Stimulated activated CD8-positive, alpha-beta memory T cell treated with anti-CD3 and anti-CD28 coated beads, Interleukin-4, amount 100 ng/mL, for 1 hour (primary cell): ENCODE measurements at places on chromosomes 1 and 21.

DNA sequence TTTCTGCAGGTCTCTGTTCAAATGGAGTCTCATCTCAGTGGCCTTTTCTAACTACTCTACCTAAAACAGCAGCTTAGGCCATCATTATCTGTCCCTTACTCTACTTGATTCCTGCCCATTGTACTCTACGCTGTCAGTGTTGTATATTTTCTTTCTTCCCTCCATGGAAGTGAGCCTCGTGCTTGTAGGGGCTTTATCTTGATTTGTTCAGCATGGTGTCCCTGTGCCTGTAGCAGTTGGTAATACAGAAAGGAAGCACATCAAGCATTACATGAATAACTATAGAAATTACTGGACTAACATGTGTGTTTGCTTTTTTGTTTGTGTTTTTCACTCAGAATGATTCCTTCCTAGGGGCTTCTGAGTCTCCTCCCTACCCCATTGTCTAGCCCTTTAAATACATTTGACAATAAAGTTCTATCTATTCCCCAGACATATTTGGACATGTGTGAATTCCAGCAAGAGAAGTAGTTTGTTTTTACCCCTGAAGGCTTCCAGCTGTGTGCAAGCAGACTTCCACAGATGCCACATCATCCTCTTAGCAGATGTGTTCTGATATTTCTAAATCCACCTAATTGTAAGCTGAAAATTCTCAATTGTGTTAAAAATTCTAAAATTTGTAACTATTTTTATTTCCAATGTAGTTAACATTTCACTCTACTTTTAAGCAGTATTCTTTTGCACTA is 40.3 kb downstream of the PRMT2 start:
- no peak for DNase-seq

DNA sequence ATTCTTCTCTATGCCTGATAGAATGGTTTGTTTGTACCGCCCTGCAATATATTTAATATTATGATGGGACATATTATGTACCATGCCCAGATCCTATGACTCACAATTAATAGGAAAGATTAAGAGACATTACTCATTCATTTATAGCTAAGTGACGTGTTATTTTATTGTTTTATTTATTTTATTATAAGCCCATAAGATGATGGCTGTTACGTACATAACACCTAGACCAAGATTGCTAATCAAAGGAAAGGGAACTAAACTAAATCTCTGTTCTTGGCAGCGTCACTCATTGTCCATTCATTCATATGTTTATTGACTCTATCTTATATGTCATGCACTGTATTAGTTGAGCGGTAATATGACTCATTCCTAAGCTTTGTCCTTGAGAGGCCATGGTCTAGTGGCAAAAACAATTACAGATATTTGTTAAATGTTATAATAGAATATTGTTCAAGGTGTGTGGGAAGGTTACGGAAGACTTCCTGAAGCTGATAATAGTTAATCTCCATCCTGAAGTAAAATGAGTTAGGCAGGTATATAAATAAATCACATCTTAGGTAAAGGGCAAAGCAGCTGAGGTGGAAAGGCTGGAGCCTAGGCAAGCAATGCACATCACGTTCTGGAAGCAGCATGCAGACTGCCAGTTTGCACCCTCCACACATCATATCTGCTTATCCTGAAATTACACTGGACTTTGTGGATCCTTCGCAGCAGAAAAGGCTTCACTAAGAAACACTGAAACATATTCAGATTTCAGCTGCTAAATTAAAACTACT is 16.6 kb upstream of the CD55 start:
- no peak for DNase-seq

DNA sequence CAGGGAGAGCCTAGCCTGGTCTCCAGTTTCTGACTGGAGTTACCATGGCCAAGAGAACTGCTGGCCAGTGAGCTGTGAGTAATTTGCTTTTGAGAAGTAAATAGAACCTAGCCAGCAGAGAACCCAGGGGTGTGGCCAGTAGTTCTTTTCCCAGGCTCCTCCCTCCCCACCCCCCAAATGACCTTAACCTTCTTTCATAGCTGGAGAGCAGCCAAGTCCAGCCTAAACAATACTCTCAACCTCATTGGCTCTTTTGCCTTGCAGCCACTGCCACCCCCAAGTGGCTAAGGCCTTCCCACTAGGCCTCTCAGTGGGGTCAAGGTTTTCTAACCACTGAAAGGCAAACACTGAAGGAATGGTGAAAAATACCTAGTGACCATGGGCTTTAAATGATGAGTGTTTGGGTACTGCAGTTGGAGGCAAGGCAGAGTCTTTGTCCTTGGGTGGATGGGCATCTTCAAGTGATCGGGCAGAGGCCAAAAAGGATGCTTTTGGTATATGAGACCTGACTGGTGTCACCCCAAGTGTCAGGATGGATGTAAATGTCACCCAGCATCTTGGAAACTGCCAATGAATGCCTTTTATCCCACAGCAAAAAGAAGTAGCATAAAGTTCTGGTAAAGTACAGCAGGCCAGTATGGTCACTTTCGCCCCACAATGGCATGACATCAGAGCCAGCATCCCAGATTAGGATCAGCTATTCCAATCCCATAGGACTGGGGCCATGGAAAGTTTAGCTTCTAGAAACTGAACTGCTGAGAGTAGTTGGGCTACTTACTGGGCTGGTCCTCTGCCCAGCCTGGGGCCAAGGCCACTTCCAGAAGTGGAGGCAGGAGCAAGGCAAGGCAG is 3.5 kb upstream of the PIGV start:
- no peak for DNase-seq

DNA sequence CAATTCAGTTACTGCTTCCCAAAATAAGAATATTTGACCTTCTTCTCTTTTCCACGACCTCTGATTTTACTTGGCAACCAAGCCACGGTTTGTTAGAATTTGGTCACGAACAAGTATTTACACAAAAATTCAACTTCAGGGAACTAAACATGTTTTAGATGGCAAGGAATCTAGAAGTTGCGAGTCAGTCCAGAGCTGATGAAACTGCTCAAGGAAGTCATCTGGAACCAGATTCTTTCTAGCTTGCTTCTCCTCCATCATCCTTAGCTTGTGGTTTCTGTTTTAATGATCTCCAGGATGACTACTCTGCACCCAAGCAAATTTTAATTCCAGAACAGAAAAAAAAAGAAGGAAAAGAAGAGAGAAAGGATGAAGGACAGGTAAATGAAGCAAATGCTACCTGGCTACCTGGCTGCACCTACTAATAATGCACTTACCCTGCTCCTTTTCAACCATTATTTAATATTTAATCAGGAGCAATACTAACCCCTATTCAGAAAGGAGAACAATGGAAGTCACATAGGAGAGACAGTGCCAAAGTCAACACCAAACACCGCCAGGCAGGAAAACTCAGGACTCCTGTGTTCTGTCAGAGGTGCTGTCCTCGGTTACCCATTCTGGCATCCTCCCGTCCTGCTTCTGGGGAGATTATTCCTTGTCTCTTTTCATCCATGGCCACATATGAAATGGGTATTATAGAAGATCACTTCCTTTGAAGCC is 54.2 kb upstream of the RGS7 start:
- no peak for DNase-seq

DNA sequence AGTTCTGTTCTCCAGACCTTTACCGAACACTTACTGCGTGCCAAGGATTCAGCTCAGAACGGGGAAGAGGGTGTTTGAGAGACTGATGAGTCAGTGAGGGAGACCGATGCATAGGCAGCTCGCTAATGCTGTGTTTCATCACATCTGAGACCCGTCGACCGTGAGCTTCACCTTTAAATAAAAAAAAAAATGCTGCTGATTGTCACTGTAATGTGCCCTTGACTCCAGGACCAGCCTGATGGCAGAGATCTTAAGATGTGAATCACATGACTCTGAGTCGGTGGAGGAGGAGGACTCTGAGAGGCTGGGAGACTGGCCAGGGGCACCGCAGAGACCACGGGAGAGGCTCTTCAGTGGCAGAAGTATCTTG is 28.8 kb downstream of the SPSB1 start:
- DNase-seq, result no peak

- no peak for DNase-seq
Observed at GRCh38 chr1:44135886-44136285, 5.5 kb downstream of the KLF18 start.

- no peak for DNase-seq
Observed at GRCh38 chr1:42340093-42340492, 5.1 kb upstream of the FOXJ3 start.
